HFFc6 (cell line): ENCODE measurements at places on chromosomes 16 and 17.

GRCh38 chr17:27420211-27420950 lies 35.9 kb upstream of the KSR1 start:
- peaks cover 48% of the 10 kb centered on the region for H3K27me3 ChIP-seq
- H3K27ac ChIP-seq = no peak overlapping the region
- no peak for DNase-seq
- H3K36me3 ChIP-seq = no peaks in the 10 kb centered on the region
- no peak overlapping the region for H3K4me3 ChIP-seq

DNA sequence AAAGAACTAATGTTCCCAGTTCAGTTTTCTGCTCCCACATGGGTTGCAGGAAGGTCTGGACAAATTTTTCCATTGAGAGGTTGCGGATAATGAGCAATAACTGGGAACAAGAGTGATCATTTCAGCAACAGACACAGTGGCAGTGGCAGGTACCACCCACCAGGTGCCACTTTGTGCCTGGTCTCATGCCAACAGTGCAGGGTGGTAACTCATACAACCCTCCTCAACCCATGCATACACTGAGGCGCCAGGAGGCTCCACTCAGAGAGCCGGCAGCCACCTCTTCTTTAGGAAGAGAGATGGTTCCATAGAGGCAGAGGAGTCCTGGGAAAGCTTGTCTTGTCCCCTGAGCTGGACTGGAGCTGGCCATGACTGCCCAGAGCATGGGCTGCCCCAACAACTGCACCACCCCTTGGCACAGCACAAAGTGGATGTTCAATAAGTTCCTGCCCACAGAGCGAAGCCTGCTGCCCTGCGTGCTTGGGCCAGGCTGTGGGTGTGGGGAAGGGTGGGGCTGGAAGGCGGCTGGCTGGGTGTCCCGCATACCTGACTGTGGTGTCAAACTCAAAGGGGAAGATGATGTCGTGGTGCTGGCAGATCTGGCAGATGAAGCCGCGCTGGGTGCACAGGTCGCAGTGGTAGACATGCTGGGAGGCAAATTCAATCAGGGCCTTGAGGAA lies 6.4 kb upstream of the ARHGAP27 start:
- DNase-seq = no peak
- no peak overlapping the region for H3K27ac ChIP-seq

DNA sequence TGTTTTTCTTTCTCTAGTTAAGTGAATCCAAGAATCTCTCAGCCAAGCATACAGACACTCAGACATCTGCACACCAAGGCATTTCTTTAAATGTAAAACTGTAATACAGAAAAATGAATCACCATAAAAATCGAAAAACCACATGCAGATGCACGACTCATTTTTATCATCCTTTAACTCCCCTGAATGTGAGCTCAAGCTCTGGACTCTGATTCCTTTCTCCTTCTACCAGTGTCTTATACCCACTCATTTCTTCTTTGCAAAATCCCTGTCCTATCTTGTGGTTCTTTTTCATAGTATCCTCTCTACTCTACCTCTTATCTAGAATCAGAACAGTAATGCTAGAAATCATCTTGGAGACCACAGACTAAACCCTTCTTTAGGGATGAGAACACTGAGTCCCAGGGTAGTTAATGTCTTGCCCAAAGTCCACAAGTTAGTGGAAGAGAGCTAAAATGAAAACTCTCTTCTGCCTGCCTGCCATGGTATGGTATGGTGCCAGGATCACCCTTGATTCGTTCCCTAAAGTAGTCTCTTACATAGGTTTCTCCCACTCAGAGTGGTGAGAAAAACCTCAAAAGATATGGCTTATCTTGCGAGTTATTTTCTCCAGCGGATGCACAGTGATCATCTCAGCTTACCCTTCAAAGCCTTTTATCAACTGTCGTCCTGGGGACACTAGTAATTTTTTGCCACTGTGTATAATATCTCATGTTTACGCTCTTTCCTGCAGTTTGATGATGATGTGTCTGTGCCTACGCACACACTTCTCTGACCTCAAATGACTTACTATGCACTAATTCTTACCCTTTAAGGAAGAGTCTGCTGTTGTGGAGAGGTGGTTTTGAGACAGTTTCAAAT lies 30.2 kb downstream of the BRD7 start:
- H3K4me1 ChIP-seq = peaks cover 49% of the 10 kb centered on the region
- H3K27me3 ChIP-seq = no peaks in the 10 kb centered on the region
- H3K4me3 ChIP-seq = no peak overlapping the region; the same call in 1 of the 2 replicates
- peaks cover 27% of the 10 kb centered on the region for H3K36me3 ChIP-seq

- no peak overlapping the region for H3K27ac ChIP-seq
- H3K4me3 ChIP-seq = peak overlapping the region; percentile 72
- peaks cover 26% of the 10 kb centered on the region for H3K27me3 ChIP-seq
- no peaks in the 10 kb centered on the region for H3K36me3 ChIP-seq
- DNase-seq = no peak
Measured at GRCh38 chr17:43906951-43907424, 348 bp downstream of the MPP2 start.

- peaks cover 13% of the 10 kb centered on the region for H3K36me3 ChIP-seq
- H3K27ac ChIP-seq = no peak overlapping the region
- no peaks in the 10 kb centered on the region for H3K27me3 ChIP-seq
- H3K4me3 ChIP-seq = no peak overlapping the region
- peaks cover 4% of the 10 kb centered on the region; the same call in 1 of the 2 replicates for H3K4me1 ChIP-seq
- DNase-seq = no peak
Measured at GRCh38 chr17:39531252-39531651, 70.0 kb downstream of the CDK12 start.

GRCh38 chr16:21650521-21650920 lies 1.9 kb downstream of the IGSF6 start:
- peaks cover 34% of the 10 kb centered on the region for H3K4me1 ChIP-seq
- H3K36me3 ChIP-seq = 0 out of 2 replicates have a peak, but pooled peaks cover 5% of the 10 kb centered on the region
- DNase-seq = no peak
- H3K27me3 ChIP-seq = peaks cover 2% of the 10 kb centered on the region; the same call in 1 of the 2 replicates

DNA sequence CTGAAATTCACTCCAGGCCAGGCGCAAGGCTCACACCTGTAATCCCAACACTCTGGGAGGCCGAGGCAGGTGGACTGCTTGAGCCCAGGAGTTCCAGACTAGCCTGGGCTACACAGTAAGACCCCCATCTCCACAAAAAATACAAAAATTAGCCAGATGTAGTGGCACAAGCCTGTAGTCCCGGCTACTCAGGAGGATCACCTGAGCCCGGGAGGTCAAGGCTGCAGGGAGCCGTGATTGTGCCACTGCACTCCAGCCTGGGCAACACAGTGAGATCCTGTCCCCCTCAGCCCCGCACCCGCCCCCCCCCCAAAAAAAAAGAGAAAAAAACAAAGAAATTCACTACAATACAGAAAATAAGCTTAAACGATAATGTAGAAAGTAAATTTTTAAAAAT lies 31.5 kb downstream of the MBTPS1 start:
- peaks cover 15% of the 10 kb centered on the region; the same call in 1 of the 2 replicates for H3K36me3 ChIP-seq
- H3K27ac ChIP-seq = no peak overlapping the region
- H3K4me1 ChIP-seq = no peaks in the 10 kb centered on the region
- H3K27me3 ChIP-seq = no peaks in the 10 kb centered on the region
- DNase-seq = no peak

DNA sequence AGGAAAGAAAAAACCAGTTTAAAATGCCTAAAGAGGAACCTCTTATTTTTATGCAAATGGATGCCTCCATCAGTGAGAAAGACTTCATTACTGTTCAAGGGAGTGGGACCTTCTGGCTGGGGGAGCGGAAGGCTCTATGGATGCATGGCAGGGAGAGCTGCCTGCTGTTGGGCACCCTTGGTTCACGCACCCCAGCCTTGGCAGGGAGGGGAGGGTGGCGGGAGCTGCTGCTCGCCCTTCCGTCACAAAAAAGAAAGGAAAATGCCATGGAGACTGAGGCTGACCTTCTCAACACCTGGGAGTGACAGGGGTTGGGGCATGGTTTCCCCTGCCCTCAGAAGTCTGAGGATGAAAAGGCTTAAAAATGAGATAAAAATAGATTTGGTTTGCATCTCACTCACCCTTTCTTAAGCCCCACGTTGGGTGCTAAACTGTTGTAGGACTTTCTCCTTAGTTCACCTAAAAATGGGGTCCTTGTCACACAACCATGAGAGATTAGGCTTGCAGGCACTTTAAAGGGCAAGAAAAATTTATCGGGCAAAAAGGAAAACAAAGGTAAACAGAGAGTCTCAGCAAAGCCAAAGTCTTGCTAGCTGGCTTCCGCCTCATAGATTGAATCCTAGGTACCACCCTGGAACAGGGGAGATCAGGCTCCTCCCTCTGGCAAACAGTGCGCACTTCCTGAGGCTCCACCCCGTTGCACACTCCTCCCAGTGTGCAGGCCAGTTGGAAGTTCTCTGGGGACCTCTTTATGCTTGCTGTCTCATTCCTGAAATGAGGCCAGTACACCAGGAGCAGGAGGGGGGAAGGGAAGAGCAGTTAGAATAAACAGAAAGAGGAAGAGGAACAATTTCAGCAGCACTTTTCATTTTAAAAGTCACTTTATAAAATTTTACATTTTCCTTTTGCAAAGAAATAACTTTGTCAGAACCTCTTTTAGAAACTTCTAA lies 31.6 kb downstream of the PHKB start:
- H3K27ac ChIP-seq = no peak overlapping the region
- DNase-seq = no peak
- no peak overlapping the region for H3K4me3 ChIP-seq

GRCh38 chr17:80955671-80956280 lies 35.9 kb upstream of the CHMP6 start:
- no peak for DNase-seq
- H3K27ac ChIP-seq = no peak overlapping the region
- H3K4me3 ChIP-seq = no peak overlapping the region
- H3K27me3 ChIP-seq = peaks cover 4% of the 10 kb centered on the region; the same call in 1 of the 2 replicates
- no peaks in the 10 kb centered on the region for H3K36me3 ChIP-seq
- H3K4me1 ChIP-seq = peaks cover 9% of the 10 kb centered on the region

GRCh38 chr17:79137015-79137788 lies 62.6 kb downstream of the ENGASE start:
- H3K27ac ChIP-seq = no peak overlapping the region
- H3K27me3 ChIP-seq = peaks cover 38% of the 10 kb centered on the region
- no peak for DNase-seq
- H3K4me3 ChIP-seq = no peak overlapping the region
- H3K4me1 ChIP-seq = no peaks in the 10 kb centered on the region
- H3K36me3 ChIP-seq = no peaks in the 10 kb centered on the region

DNA sequence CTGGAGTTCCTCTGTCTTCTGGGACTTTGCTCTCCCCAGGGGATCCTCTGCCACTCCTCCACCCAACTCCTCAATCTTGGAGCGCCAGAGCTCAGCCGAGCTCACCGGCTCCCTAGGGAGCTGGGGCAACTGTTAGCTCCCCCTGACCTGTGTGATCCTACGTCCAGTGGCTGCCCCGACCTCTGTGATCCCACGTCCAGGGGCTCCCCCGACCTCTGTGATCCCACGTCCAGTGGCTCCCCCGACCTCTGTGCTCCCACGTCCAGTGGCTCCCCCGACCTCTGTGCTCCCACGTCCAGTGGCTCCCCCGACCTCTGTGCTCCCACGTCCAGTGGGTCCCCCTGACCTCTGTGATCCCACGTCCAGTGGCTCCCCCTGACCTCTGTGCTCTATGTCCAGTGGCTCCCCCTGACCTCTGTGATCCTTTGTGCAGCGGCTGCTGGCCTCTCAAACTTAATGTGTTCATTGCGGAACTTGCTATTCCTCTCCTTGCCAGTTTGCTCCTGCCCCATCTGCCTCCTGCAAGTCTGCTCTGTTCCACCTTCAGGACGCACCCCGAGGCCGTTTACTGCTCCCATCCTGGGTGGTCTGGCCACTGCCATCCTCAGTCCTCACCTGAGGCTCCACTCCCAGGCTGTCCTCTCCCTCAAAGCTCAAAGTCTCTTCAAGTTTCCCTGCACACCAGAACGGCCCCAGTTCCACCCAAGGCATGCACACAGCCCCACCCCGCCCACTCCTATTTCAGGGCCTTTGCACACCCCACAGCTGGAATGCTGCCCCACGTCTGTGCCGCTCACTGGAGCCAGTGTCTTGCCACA lies 2.8 kb downstream of the VPS9D1 start:
- peaks cover 5% of the 10 kb centered on the region for H3K36me3 ChIP-seq
- H3K4me1 ChIP-seq = peaks cover 30% of the 10 kb centered on the region
- H3K4me3 ChIP-seq = no peak overlapping the region

GRCh38 chr17:6374271-6374691 lies 60.6 kb downstream of the AIPL1 start:
- no peak for DNase-seq
- peaks cover 14% of the 10 kb centered on the region for H3K4me1 ChIP-seq
- H3K4me3 ChIP-seq = no peak overlapping the region; the same call in 1 of the 2 replicates
- no peak overlapping the region for H3K27ac ChIP-seq

DNA sequence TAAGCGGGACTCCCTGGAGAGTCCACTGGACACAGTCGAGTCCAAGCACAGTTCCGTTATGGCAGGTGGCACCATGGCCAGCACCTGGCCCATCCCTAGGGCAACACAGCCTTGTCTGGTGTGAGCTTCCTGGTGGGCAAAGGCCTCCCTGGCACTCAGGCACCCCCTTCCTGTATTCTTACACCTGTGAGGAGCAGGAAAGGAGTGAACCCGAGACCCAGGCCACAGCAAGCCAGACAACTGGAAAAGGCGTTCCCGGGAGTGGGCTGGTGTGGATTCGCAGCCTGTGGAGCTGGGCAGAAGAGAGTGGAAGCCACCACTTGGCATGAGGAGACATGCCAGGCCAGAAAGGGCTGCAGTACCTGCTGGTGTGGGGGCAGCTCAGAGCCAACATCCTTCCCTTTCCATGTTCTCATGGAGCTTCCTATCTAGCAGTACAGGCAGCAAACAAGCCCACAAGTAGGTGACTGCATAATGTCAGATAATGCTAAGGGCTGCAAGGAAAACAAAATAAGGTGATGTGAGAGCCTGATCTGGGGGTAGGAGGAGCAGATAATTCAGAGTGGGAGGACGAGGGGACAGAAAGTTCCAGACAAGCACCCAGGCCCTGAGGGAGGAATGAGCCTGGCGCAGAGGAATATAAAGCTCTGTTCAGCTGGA lies 87.0 kb downstream of the GNAO1 start:
- H3K27me3 ChIP-seq = peaks cover 15% of the 10 kb centered on the region
- peaks cover 8% of the 10 kb centered on the region for H3K36me3 ChIP-seq
- no peak overlapping the region for H3K4me3 ChIP-seq
- no peak overlapping the region for H3K27ac ChIP-seq
- DNase-seq = no peak

DNA sequence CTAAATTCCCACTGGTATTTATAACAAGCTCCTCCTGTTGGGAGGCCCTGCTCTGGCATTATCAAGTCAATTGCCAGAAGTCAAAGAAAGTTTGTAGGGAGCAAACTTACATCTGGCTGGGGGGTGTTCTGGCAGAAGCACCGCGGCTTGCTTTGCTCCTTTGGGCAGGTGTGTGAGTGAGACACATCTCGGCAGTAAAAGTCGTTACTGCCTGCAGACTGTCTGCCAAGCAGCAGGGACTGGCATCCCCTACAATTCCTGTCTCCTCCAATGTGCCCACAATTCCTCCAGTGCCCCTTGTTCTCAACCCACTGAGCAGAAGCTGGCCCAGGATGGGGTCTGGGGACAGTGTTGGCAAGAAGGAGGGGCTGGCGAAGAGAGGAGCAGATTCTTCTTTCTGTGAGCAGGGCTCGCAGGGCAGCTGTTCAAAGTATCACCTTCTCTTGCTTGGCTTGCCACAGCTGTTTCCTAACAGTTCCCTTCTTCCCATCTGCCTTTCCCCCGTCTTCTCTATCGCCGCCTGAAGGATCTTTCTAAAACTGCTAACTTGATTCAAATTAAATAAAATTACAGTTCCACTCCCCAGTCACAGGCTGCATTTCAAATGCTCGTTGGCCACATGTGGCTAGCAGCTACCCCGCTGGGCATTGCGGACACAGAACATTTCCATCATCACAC lies 30.2 kb downstream of the SPACA3 start:
- H3K4me3 ChIP-seq = no peak overlapping the region
- peak; percentile 22 for DNase-seq
- no peak overlapping the region for H3K27ac ChIP-seq
- peaks cover 22% of the 10 kb centered on the region for H3K27me3 ChIP-seq
- H3K4me1 ChIP-seq = no peaks in the 10 kb centered on the region
- no peaks in the 10 kb centered on the region for H3K36me3 ChIP-seq
